Activated T-helper 1 cell treated with anti-CD3 and anti-CD28 coated beads, Interleukin-12 subunit alpha, Interleukin-12 subunit beta, Interleukin-2, Interleukin-4 antibody, amounts not matched to agents 30 ng/mL and 10 ng/mL and 1 ng/mL, durations not matched to agents 14 hours and 24 hours and 36 hours (primary cell): ENCODE measurements at places on chromosomes 3 and 15. TPM values are rescaled to one million over a fixed set of nuclear protein-coding genes. Genes with fewer than 3 reads are reported as not detected.
A peak's percentile ranks its signal among the peaks of the same experiment; 100 is the strongest.

- H3K36me3 ChIP-seq: peaks cover 10% of the 10 kb centered on the region
- no peak for DNase-seq
- no peaks in the 10 kb centered on the region for H3K27me3 ChIP-seq
- peaks cover 4% of the 10 kb centered on the region for H3K4me1 ChIP-seq
Measured at GRCh38 chr3:14938954-14939353, 8.4 kb upstream of the NR2C2 start.

GRCh38 chr3:187491371-187491770, 123.2 kb downstream of the RTP4 start:
- DNase-seq: no peak
- no peaks in the 10 kb centered on the region for H3K4me1 ChIP-seq
- peaks cover 11% of the 10 kb centered on the region for H3K27me3 ChIP-seq

NUP210 gene
- total RNA-seq: 149 and 152 TPM in 2 replicates

GLDN gene
- total RNA-seq: 0.15 TPM in 1 of 2 replicates, not detected in the other

XXYLT1 gene
- total RNA-seq: 14.5 and 14.9 TPM in 2 replicates

DNA sequence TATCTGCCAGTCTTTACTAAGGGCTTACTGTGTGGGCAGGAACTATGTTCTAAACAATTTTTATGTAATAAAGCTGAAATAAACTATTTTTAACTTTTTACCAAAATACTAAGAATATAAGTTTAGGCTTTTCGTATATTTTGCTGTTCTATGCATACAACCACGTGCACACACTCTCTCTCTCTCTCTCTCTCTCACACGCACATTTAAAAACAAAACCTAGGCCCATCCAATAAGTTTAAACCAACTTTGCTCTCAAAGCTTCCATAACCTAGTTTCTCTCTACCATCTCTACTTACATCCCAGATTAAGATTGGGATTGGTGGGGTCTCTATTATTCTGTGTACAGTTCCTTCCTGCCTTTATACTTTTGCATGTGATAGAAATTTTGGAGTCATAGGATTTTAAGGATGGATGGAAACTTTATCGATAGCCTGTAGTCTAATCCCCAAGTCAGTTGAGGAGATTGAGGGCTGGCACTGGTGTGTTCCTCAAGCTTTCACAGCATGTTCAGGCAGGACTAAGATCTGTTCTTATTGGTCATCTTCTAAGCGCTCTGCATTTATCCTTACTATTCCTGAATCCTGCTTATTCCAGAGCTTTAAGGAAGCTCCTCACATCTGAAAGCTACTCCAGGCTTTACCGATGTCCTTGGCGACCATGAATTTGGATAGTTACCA, 1.8 kb downstream of the GPR171 start:
- H3K4me1 ChIP-seq: peaks cover 61% of the 10 kb centered on the region
- DNase-seq: no peak
- H3K4me3 ChIP-seq: peak overlapping the region; percentile 96
- H3K36me3 ChIP-seq: peaks cover 47% of the 10 kb centered on the region
- no peaks in the 10 kb centered on the region for H3K27me3 ChIP-seq

GRCh38 chr15:79373728-79374127, 58.4 kb upstream of the MINAR1 start:
- no peaks in the 10 kb centered on the region for H3K27me3 ChIP-seq
- no peak overlapping the region for H3K4me3 ChIP-seq
- H3K4me1 ChIP-seq: no peaks in the 10 kb centered on the region
- DNase-seq: no peak
- no peaks in the 10 kb centered on the region for H3K36me3 ChIP-seq

CCDC9B gene
- total RNA-seq: 0.21 and 0.24 TPM in 2 replicates

DNA sequence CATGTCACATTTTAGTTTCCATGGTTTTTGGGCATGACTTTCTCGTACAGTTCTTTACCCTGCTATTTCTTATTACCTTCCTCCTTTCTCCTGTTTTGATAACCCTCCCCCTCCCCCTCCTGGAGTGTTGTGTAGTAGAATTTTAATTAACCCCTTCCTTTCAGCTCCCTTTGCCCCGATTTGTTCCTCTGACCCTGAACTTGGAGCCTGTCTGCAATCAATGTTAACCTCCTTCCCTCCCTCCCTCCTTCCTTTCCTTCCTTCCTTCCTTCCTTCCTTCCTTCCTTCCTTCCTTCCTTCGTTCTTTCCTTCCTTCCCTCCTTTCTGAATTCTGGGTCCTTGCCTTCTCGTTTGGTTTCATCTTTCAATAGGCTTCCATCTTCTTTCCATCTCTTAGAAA, 90.4 kb downstream of the ECT2 start:
- H3K4me3 ChIP-seq: no peak overlapping the region
- H3K36me3 ChIP-seq: no peaks in the 10 kb centered on the region
- peaks cover 10% of the 10 kb centered on the region for H3K27me3 ChIP-seq
- no peak overlapping the region for H3K27ac ChIP-seq
- H3K4me1 ChIP-seq: no peaks in the 10 kb centered on the region
- DNase-seq: no peak

GRCh38 chr3:133835961-133836360, 30.3 kb downstream of the SRPRB start:
- no peaks in the 10 kb centered on the region for H3K4me1 ChIP-seq
- no peaks in the 10 kb centered on the region for H3K36me3 ChIP-seq
- H3K4me3 ChIP-seq: no peak overlapping the region
- H3K27me3 ChIP-seq: peaks cover 5% of the 10 kb centered on the region

DNA sequence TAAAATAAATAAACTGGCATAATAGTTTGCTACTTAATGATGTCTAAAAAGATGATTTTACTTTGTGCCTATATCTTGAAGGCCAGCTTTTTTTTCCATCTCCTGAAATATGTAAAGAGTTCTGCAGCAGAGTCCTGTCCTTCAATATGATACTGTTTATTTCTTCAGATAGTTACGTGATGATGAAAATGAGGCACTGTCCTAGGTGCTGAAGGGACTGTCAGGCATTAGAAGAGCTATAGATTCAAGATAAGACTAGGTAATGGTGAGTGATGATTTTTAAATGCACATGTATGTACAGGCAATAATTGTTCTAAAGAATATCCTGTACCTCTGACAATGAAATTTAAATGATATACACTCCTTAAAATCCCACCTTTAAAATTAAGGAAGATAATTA, 326.9 kb upstream of the DNAJC19 start:
- no peak for DNase-seq
- H3K27ac ChIP-seq: no peak overlapping the region
- no peak overlapping the region for H3K4me3 ChIP-seq
- H3K36me3 ChIP-seq: no peaks in the 10 kb centered on the region
- peaks cover 3% of the 10 kb centered on the region for H3K27me3 ChIP-seq

- H3K4me1 ChIP-seq: peaks cover 69% of the 10 kb centered on the region
- peaks cover 46% of the 10 kb centered on the region for H3K27me3 ChIP-seq
- H3K36me3 ChIP-seq: peaks cover 25% of the 10 kb centered on the region
Measured at GRCh38 chr3:158109295-158109803, 540 bp upstream of the RSRC1 start.

GRCh38 chr3:65963787-65964677, 74.7 kb downstream of the MAGI1 start:
- peak overlapping the region; percentile 57 for H3K27ac ChIP-seq
- peak overlapping the region; percentile 40 for H3K4me3 ChIP-seq
- no peaks in the 10 kb centered on the region for H3K36me3 ChIP-seq
- no peak for DNase-seq
- no peaks in the 10 kb centered on the region for H3K27me3 ChIP-seq
- peaks cover 13% of the 10 kb centered on the region for H3K4me1 ChIP-seq

SEC11A gene
- total RNA-seq: 97.3 and 105 TPM in 2 replicates

- no peak overlapping the region for H3K27ac ChIP-seq
- no peak for DNase-seq
- no peaks in the 10 kb centered on the region for H3K4me1 ChIP-seq
- H3K36me3 ChIP-seq: no peaks in the 10 kb centered on the region
- H3K27me3 ChIP-seq: peaks cover 8% of the 10 kb centered on the region
- H3K4me3 ChIP-seq: no peak overlapping the region
Measured at GRCh38 chr15:100726421-100727190, 124.2 kb downstream of the ASB7 start.

DNA sequence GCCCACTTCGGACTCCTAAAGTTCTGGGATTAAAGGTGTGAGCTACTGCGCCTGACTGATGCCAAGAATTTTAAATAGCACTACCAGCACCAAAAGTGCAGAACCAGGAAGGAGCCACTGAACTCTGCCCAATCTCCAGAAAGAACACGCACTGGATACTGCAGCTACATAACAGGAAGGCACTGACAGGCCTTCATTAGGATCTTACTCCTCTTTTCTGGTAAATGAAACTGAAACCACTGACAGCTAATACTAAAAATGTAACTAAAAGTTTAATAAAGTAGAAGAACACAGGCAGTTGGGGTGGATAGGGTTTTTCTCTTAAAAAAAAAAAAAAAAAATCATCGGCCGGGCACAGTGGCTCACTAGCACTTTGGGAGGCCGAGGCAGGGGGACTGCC, 74.1 kb upstream of the CHRM5 start:
- H3K4me3 ChIP-seq: no peak overlapping the region
- no peak for DNase-seq
- H3K4me1 ChIP-seq: peaks cover 6% of the 10 kb centered on the region
- H3K27me3 ChIP-seq: peaks cover 2% of the 10 kb centered on the region

DNA sequence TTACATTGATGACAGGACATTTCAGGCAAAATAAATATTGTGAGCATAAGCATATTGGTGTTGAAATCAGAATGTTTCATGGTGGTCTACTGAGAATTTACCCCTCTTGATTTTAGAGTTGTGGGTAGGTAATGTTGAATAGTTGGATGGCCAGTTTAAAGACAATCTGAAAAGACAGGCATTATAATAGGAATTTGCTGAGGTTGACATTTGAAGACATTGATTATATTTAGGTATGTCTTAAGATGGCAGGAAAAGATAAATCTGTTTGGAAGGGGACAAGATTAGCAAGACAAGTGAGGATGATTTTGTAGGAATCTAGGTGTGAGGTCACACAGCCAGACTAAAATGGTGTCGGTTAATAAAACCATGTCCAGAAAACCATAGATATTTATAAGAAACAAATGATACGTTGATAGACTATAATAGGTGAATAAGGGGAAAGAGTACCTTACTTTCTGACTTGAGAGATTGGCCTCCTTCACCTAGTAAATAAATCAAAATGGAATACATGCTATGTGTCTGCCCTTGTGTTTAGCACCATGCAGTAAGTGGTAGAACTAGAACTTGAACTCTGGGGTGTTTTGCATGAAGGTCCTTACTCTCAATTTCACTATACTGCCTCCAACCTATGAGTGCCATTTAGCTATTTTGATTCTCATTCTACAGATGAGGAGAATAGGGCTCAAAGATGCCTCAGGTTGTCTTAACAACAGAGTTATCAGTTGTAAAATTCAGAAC, 57.9 kb downstream of the ALCAM start:
- no peaks in the 10 kb centered on the region for H3K36me3 ChIP-seq
- DNase-seq: no peak
- H3K4me1 ChIP-seq: peaks cover 7% of the 10 kb centered on the region
- H3K4me3 ChIP-seq: no peak overlapping the region
- no peaks in the 10 kb centered on the region for H3K27me3 ChIP-seq
- no peak overlapping the region for H3K27ac ChIP-seq

DNA sequence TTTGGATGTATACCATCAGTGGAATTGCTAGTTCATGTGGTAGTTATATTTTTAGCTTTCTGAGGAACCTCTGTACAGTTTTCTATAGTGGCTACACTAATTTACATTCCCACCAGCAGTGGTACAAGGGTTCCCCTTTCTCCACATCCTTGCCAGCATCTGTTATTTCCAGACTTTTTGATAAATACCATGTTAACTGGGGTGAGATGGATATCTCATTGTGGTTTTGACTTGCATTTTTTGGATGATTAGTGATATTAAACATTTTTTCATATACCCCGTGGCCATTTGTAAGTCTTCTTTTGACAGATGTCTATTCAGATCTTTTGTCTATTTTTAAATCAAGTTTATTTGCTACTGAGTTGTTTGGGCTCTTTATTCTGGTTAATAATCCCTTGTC, 455.6 kb upstream of the RARB start:
- no peak overlapping the region for H3K27ac ChIP-seq
- no peaks in the 10 kb centered on the region for H3K4me1 ChIP-seq
- H3K36me3 ChIP-seq: no peaks in the 10 kb centered on the region
- H3K27me3 ChIP-seq: no peaks in the 10 kb centered on the region
- no peak for DNase-seq

MRPL3 gene
- 166 and 175 TPM in 2 replicates for total RNA-seq
